ENCODE measurements at places on chromosomes 1 and 21. TPM values are rescaled to one million over a fixed set of nuclear protein-coding genes. Genes with fewer than 3 reads are reported as not detected.

DNA sequence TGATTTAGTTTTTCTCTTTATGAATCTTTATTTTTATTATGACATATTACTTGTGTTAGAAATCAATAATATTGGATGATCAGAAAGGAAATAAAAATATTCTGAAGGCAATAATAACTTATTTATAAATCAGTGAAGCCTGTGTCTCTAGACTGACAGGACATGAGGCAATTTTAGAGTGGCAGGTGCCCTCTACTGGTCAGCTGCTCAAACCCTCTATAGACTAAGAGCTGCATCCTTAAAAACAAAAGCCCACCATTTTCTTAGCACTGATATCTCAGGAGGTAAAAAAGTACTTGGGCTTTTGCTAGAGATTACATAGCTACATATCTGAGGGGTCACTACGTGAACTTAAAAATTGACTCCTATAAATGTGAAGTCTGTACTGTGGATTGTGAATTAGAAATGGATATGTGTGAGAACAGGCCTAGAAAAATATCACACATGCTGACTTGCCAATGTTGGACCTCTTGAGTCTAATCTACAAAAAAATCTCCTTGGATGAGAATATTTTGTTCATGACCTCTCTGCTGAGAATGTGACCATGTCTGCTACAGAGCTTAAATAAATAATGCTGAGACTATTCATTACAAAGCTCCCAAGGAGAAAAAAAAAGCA, 597.9 kb upstream of the ADAMTS5 start:
- no peak for DNase-seq

- DNase-seq = no peak
Measured at GRCh38 chr1:156524481-156524869, 23.9 kb upstream of the MEF2D start.

DNA sequence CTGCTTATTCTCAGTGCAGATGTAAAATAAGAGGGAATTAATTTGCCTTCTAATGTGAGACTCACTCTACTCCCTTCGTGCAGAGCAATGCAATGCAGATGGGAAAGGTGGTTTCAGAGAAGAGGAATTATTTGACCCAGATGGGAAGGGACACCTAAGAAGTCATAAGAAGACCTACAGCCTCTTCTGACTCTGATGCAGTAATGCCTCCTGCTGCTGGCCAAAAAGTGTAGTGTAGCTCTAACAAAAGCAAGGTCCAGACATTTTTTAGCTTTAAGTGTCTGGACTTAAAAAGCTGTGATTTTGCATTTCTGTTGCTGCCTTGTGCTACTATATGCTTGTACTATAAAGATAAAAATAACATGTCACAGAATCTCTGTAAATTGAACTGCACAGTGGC, 501.4 kb downstream of the TTLL7 start:
- no peak for DNase-seq

DNA sequence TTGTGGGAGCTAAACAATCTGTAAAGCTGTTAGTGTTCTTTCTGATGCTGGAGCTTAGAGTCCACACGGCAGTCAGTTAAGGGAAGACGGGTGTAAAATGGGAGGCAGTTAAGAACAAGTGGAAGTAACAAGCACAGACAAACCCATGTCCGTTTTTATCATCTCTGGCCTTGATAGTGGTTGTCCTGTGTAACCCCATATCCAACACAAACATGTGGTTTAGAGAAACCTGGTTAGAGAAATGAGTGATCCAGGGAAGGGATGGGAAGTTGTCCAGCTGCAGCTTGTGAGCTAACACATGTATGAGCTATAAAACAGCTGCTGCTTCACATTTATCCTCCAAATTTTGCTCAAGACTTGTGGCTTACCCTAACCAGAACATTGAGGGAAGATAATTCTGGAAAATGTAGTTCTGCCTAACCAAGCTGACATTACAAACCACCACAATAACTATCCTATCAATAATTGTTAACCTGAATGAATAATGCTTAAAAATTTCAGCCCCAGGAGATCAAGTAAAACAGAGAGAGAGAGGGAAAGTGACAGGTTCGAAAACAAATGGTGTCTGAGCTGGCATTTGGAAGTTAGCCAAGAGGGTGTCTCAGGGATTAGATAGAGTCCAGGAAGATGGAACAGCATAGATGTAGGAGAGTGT, 10.6 kb upstream of the C1orf162 start:
- DNase-seq = no peak

- DNase-seq = no peak
Measured at GRCh38 chr1:226687426-226687825, 51.7 kb downstream of the ITPKB start.

DNA sequence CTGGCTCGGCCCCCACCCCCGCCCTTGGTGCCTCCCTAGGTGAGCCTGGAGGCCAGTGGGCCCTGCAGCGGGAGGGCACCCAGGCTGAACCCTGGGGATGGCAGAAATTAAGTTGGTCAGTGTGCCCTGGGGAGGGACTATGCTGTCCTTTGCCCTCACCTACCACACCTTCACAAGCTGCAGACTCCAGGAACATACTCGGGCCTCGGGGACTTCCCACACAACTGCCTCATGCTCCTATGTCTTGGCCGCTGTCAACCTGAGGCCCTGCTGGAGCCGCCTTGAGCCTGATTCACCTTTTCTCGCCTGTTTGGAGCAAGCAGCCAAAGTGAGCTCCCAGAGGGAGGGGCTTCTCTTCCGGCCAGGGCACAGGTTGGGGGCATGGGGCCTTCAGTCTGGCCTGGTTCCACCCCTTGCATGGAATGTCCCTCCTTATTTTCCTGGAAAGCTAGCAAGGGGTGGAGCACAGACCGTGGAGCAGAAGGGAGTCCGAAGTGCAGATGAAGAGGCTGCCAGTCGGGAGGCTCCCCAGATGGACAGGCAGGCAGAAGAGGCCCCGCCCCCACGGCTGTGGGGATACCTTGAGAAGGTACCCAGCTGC, 24.7 kb downstream of the KNCN start:
- peak; percentile 47 for DNase-seq

GRCh38 chr21:27244776-27245175, 277.9 kb upstream of the ADAMTS5 start:
- DNase-seq = no peak

DNA sequence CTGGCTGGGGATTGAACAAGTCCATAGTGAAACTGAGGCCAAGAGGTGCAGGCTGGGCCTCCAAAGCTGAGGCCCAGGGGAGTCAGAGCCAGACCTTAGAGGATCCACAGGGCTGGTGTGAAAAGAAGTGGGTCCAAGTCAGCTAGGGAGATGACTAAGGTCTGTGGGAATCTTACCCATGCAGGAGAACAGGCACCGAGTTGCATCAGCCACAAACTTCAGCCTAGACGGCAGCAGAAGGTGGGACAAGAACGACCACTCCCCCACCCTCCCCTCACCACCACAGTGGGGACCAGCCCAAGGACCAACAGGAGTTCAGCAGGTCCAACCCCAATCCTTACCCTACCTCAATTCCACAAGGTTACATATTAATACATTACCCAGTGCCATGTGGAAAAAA, 282.3 kb downstream of the TTLL7 start:
- no peak for DNase-seq

DNA sequence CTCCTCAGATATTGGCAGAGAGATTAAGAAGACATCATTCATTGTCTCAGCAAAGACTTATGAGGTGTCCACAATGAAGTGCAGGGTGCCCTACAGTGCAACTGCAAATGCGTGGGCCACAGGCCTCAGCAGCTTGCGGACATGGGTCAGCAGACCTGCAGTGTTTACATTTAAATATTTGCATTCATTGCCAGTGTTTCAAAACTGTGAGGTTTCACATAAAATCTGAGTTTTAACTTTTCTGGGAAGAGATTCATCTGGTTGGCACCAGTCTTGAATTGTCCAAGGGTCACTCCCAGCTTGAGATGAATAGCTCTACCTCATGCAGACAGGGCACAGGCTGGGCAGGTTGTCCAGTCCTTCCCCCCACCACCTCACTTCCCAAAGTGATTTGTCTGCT, 286.8 kb upstream of the DUSP10 start:
- no peak for DNase-seq

- DNase-seq = no peak
Measured at GRCh38 chr1:206953126-206953525, 6.9 kb upstream of the PIGR start.

DNA sequence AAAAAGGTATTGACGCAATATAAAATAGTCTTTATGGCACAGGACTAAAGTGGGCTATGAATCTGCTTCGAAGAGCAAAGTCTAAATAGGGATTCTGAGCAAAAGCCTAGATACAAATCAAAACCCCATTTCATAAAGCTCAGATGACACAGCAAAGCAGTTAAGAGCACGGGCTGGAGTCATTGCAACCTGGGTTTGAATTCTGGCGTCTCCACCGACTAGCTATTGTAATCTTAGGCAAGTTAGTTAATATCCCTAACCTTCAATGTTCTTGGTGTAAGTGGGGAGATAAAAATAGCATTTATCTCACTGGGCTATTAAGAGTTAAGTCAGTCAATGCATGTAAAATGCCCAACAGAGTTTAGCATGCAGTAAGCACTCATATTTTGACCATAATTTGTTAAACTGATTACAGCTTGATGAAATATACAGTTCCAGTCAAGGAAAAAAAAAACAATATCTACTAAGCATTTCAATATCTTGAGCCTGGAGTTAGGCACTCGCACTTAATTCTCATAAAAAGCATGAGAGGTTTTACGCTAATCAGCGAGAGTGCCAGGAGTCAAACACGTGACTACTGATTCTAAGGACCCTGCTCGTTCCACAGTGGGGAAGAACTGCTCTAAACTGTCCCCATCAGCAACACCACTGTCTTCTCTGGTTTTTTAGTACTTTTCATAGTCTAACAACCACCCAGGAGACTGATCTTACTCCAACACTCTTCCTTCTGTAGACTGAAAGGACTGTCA, 75.5 kb downstream of the JAK1 start:
- no peak for DNase-seq

DNA sequence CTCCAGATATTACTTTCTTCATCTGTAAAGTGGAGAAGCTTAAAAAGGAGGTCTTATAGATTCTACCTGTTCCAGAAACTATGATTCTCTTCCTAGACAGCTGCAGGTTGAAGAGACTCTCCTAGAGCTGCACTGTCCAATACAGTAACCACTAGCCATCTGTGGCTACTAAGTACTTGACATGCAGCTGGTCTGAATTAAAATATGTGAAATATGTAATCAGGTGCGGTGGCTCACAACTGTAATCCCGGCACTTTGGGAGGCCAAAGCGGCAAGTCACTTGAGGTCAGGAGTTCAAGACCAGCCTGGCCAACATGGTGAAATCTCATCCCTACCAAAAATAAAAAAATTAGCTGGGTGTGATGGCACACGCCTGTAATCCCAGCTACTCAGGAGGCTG, 15.8 kb downstream of the APP start:
- DNase-seq = no peak

DNA sequence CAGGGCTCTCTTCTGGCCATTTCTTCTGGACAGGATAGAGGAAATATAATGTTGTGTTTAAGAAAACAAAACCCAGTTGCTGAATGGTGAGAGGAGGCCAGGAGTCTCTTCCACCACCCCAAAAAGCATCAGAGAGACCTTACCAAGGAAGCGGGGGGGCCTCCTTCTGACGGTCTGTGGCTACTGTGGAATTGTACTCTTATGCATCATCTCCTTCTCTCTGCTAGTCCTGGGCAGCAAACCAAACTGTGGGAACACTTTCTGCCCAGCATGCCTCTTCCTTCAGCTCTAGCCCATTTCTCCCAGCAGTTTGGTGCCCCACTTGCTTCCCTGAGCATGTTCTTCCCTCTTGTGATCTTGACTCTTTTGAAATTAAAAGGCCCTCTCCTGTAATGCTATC, 157.7 kb downstream of the HHIPL2 start:
- DNase-seq = no peak

GRCh38 chr1:217718873-217719272, 87.7 kb downstream of the SPATA17 start:
- DNase-seq = no peak

GRCh38 chr1:173527151-173527826, 50.2 kb downstream of the PRDX6 start:
- no peak for DNase-seq

DNA sequence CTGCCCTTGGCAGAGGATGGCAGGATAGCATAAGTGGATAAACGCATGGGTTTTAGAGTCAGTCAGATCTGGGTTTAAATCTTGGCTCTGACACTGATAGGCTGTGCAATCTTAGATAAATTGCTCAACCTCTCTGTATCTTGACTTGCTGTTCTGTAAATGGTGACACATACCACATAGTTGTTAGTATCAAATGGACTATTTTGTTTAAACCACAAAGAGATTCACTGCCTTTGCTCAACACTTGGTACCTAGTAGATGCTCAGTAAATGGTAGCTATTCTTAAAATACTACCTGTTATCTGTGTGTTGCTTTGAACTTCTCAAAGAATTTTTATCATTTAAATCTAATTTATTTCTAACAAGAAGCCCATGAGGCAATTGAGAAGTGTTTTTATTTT, 39.5 kb upstream of the A3GALT2 start:
- no peak for DNase-seq

DNA sequence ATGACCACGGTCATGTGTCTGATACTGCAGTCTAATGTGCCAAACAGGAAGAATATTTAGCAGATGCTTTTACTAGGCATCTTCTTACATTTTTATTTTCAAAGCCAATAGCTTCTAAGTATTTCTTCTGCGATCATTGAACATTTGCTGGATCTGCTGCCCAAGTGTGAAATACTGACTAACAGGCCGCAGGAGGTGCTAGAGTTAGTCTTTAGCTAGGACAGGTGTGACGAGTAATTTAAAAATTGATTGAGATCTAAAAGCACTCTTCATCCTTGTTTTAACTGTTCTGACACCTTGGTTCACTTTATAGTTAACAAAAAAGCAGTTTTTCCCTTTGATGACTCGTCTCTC, 748 bp upstream of the FAM78B start:
- DNase-seq = no peak

DNA sequence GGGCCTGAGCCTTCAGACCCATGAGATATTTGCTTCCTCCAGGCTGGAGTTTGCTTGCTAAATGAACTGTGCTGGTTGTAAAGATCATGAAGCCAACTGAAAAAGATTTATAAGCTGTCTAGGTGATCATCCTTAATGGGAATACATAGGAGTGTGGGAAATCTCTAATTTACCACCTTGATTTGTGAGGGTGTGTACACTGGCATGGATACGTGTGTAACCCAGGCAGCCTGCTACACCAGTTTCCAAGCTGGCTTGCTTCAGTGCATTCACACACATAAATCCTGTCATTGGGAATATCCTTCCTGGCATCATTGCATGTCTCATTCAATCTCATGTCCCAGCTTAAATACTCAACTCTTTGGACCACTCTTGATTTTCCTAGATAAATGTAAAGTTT, 57.6 kb upstream of the GNG12 start:
- no peak for DNase-seq

GRCh38 chr1:241485145-241485544, 34.4 kb downstream of the FH start:
- DNase-seq = no peak

DNA sequence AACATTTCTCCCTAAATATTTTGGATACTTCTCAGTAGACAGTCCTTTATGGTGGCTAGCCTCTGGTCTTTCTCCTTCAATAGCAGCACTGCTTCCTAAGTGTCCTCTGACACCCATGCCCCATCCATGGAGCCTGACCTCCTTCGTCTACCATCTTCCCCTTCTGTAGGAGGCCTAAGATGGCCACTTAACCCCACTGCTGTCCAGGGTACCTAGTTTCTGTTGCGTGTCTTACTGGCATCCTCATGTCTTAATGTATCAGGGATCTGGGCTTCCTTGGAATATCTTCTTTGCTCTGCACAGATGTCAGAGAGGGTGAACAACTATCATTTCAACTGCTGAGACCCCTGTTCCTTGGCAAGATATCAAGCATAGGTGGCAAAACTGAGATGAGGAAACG, 5.4 kb upstream of the KIRREL1 start:
- DNase-seq = no peak

Gene NUAK2
- total RNA-seq = 1.2 TPM

Gene CNR2
- total RNA-seq = not detected

Gene PIGR
- total RNA-seq = 0.50 TPM

Gene RAB42
- 0.73 TPM for total RNA-seq

Gene FRRS1
- total RNA-seq = 3.2 TPM

Gene FCER1G
- total RNA-seq = 9.4 TPM

Measured in psoas muscle (tissue), 8 donors.